Left ventricle myocardium inferior (tissue), 1 donor: ENCODE measurements at places on chromosomes 11 and 22.

DNA sequence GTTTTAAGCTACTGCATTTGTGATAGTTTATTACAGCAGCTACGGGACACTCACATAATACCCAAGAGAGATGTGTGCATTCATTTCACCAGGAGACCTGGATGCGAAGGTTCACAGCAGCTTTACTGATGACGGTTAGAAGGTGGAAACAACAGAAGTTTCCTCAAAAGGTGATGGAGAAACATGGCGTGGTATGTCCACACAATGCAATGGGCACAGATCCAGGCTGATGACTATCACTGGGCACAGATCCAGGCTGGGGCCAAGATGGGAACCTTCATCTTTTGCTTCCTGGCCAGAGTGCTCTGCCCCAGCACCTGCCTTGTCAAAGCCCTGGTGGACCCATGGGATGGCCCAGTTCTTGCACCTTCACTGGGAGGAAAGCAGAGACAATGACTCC is 30.6 kb upstream of the RFPL3 start:
- DNase-seq, result no peak

- DNase-seq, result no peak
These were observed 4.9 kb downstream of the OVOL1 start for GRCh38 chr11:65791719-65792213.

- no peak for DNase-seq
These were observed 11.3 kb upstream of the LTO1 start for GRCh38 chr11:69686452-69686851.

DNA sequence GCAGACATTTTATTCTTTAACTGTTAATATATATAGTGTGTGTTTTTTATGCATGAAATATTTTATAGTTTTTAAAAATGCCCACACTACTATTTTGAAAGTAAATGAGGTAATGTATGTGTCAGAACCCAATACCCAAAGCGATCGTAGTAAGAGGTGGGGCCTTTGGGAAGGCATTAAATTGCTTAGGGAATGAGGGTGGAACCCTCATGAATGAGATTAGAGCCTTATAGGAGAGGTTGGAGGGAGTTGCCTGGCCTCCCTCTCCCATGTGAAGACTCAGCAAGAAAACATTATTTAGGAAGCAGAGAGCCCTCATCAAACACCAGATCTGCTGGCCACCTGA is 11.1 kb downstream of the KLHL35 start:
- no peak for DNase-seq

DNA sequence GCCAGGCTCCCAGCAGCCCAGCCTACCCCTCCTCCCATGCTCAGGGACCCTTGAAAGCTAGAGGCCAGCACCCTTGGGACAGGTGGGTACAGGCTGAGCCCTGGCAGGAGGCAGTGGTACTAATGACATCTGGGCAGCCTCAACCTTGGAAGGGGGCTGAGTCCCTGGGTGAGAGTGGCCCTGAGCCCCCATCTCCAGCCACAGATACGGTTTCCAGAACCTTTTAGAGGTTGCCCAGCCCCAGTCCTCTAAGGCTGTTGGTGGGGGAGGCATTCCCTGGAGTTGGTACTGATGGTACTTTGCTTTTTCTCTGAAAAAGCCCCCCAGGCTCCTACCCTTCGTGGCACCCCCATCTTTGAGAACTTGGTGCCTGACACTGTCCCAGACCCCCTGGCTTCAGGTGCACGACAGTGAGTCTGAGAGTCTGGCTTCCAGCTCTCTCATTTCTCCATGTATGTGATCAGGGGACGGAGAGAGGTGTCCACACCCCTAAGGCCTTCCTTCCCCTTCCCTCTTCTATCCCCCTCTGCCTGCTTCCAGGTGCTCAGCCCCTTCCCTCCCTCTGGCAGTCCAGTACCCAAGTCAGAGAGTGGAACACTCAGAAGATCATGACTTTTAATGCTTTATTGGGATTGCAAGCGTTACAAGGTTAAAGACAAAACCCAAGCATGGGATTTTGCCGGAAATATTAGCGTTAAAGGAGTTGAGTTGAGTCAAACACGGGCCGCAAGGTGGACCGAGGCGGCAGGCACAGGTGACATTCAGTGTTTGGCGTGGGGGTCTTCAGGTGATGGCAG is 10.5 kb downstream of the IGF2 start:
- DNase-seq, result no peak

DNA sequence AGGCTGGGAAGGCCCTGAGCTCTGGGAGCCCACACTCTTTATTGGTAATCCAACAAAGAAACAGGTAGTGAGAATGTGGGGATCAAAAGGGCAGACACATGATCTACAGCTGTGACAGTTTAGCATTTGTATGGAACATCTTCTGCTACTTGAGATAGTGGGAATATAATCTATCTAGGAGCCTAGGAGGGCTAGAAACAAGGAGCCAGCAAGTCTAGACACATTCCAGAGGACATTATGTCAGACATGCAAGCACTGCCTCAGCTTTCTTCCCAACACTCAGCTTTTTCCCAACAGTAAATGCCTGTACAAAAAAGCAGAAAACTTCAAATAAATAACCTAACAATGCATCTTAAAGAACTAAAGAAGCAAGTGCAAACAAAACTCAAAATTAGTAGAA is 1150.6 kb upstream of the RAG2 start:
- DNase-seq, result no peak

DNA sequence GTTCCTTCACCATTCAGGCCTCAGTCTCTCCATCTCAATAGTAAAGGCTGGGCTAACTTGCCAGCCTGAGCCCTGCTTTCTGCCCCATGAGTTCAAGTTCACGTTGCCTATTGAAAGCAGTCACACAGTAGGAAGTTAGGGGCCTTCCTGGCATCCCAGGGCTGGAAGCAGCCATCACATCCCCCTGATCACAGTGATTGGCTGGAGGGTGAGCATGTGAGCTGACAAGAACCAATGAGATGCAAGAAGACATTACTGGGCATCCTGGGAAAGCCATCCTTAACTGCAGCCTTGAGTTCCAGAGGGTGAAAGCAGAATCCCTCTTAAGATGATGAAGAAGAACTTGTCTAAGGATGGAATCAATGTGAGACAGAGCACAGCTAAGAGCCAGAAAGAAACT is 29.1 kb downstream of the IRAG1 start:
- no peak for DNase-seq

DNA sequence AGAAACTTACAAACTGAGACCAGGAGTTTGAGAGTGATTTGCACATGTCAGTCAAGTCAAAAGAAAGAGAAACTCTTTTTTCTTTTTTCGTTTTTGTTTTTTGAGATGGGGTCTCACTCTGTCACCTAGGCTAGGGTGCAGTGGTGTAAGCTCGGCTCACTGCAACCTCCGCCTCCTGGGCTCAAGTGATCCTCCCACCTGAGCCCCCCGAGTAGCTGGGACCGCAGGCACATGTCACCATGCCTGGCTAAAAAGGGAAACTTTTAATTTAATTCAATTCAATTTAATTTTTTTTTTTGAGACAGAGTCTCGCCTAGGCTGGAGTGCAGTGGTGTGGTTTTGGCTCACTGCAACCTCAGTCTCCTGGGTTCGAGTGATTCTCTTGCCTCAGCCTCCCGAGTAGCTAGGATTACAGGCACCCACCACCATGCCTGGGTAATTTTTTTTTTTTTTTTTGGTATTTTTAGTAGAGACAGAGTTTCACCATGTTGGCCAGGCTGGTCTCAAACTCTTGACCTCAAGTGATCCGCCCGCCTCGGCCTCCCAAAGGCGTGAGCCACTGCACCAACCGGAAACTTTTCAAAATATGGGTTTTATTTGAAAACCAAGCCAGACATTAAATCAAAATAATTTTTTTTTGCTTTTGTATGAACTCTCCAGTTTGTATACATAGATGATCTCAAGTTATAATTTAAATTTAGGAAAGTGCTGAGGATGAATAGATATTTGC is 9.9 kb downstream of the UCP3 start:
- no peak for DNase-seq

GRCh38 chr11:2097356-2097997 is 41.7 kb downstream of the IGF2 start:
- DNase-seq, result peak; percentile 65

- DNase-seq, result no peak
These were observed 33.3 kb downstream of the AMPD3 start for GRCh38 chr11:10488121-10488933.
